ENCODE measurements at places on chromosomes 11 and 22. TPM values are rescaled to one million over a fixed set of nuclear protein-coding genes. Genes with fewer than 3 reads are reported as not detected.

DNA sequence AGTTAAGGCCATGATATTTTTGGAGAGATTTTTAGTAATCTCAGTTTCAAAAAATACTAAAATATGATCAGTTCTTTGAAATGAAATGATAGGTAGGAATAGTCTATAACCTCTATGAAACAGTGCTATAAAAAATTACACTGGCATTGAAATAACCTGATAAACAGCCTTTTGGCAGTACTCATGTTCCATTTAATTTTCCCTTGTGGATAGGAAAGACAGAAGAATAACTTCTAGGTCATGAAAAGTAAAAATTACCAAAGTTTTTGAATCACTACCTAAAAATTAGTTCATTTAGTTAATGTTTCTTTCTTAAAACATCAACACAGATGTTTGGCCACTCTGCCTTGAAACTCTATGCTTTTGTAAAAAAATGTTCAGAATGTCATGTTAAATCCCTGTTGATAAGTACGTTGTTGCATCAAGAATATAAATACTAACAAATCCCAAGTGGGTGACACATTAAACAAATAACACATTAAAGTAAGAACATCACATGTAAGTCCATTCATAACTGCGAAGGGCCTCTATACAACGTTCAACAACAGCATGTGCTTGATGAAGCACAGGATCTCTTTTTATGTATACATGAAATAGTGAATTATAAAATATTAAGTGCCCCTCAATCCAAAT, 290.2 kb downstream of the SWAP70 start:
- H3K36me3 ChIP-seq = peaks cover 3% of the 10 kb centered on the region
- H3K4me1 ChIP-seq = peaks cover 7% of the 10 kb centered on the region
- H3K4me3 ChIP-seq = no peak overlapping the region
- peak overlapping the region; percentile 34 for H3K27ac ChIP-seq

Gene MS4A15
- 4.3 TPM for polyA plus RNA-seq

Gene APOL4
- 0.97 TPM for polyA plus RNA-seq

Gene NFAM1
- 0.15 TPM for polyA plus RNA-seq

DNA sequence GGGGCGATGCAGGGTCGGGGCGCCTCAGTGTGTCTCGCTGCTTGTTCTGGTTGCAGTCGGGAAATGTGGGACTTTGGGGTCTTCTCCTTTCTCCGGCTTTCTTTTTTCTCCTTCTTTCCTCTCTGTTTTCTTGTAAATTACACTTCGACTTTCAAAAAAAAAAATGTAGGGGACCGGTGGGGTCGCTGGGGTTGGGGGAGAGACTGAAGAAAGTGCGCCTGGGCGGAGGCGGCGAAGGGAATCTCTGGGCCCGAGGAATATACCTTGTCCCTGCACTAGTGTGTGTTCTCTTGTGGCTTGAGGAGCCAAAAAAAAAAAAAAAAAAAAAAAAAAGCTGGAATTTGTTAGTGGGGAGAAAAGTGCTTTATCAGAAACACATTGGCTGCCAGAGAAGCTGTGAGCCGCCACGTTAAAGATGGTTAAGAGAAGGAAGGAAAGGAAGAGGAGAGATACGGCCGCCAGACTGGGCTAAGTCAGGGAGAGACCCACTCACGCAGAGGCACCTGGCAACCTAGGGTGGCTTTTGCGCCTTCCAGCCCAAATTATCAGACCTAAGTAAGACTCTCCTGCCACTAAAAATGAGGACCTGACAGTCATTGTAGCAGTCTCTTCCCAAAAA, 8.4 kb upstream of the FLI1 start:
- no peak overlapping the region for H3K4me3 ChIP-seq
- no peaks in the 10 kb centered on the region for H3K36me3 ChIP-seq
- peaks cover 22% of the 10 kb centered on the region for H3K4me1 ChIP-seq
- no peak overlapping the region for H3K27ac ChIP-seq

Gene APOA5
- 14.6 TPM for polyA plus RNA-seq

- no peaks in the 10 kb centered on the region for H3K27me3 ChIP-seq
- peaks cover 5% of the 10 kb centered on the region for H3K4me1 ChIP-seq
- H3K4me3 ChIP-seq = no peak within 1 kb of the TSS
- H3K36me3 ChIP-seq = no peaks in the 10 kb centered on the region
- H3K27ac ChIP-seq = peak within 1 kb of the TSS; percentile 31
Observed at GRCh38 chr22:36252754-36253522, at the start of gene APOL1. Gene APOL1 (plus strand): TSS chr22:36253133. CDS start chr22:36254956, 1,823 bp downstream.

- H3K27ac ChIP-seq = peak overlapping the region; percentile 92
- H3K4me1 ChIP-seq = peaks cover 22% of the 10 kb centered on the region
- no peaks in the 10 kb centered on the region for H3K27me3 ChIP-seq
- no peaks in the 10 kb centered on the region for H3K36me3 ChIP-seq
Observed at GRCh38 chr22:22692707-22693530, 48.5 kb downstream of the GGTLC2 start.

DNA sequence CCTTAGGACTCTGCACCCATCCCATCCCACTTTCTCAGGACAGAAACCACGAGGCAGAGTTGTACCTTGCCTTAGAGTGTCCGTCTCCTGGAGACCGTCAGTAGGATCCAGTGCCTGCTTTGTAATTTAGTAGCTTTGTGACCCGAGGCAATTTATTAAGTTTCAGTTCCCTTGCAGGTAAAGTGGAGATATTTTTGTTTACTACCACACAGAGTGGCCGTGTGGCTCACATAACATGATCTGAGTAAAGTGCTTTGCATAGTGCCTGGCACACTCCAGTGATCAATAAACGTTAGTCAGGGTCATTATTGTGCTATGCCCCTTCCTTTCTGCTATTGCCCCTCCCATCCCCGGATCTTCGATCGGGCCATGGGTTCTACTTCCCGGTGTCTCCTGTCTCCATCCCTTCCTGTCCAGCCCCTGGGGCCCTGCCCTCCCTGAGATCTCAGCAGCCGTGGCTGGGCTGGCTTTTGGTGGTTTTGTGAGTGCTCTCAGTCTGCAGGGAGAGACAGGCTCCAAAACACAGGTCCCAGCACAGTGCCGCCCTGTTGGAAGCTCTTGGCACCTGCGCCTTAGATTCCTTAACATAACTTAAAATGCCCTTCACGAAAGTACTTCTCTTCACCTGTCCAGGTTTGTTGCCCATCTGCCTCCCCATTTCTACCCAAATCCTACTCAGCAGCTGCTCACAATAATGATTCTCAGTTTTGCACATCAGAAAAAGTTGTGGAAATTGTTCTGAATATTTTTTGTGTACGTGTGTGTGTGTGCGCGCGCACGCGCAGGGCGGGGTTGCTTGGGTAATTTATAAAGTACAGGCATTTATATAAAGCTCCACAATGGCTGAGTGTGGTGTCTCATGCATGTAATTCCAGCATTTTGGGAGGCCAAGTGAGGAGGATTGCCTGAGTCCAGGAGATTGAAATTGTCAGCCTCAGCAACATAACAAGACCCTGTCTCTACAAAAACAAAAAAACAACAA, 753.7 kb downstream of the NTM start:
- no peaks in the 10 kb centered on the region for H3K36me3 ChIP-seq
- DNase-seq = no peak
- H3K27ac ChIP-seq = no peak overlapping the region
- H3K4me3 ChIP-seq = no peak overlapping the region
- peaks cover 5% of the 10 kb centered on the region for H3K4me1 ChIP-seq

Gene FADS1
- polyA plus RNA-seq = 218 TPM

DNA sequence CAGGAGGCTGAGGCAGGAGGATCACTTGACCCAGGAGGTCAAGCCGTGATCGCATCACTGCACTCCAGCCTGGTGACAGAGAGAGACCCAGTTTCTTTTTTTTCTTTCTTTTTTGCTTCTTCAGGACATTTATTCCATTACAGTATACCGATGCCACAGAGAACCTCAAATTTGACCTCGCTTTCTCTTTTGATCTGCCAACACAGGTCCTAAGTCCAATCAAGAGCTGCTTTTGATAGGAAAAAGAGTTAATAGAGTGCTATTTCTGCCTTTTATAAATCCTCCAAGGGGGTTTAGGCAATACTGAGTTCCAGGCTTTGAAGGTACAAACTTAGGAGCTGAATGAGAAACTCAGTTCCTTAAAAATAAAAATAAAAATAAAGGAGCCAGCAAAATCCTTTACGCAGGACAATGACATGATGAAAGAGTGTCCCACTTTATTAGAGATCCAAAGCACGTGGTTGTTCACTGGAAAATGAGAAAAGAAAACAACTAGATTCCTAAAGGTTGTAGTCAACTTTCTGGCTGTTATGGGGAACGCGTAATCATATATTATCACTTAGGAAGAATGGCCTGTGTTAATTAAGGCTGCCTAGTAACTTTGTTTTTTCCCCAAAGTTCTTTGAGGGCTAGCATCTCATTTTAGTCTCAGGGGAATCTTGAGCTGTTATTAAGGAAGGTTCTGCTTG, 27.2 kb downstream of the FADD start:
- H3K36me3 ChIP-seq = no peaks in the 10 kb centered on the region
- H3K4me1 ChIP-seq = no peaks in the 10 kb centered on the region
- H3K27me3 ChIP-seq = no peaks in the 10 kb centered on the region

GRCh38 chr11:130115218-130115617, 44.4 kb upstream of the ST14 start:
- H3K27ac ChIP-seq = no peak overlapping the region
- no peak overlapping the region for H3K4me3 ChIP-seq

DNA sequence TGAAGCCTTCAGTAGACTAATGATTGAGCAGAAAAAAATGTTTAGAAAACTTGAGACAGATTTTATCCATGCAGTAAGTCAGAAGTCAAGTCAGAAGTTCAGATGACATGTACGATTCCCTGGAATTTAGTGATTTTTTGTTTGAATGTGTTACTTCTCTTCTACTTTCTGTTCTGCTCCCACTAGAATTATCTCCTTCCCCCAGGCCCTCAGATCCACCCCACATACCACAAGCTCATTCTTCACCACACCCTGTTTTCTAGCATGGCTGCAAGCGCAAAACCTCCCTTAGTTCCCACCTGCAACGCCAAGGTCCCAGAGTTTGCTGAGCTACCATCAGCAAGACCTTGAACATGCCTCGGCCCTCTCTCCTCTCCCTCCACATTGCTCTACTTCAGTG, 64.1 kb downstream of the KCNJ1 start:
- H3K4me1 ChIP-seq = peaks cover 3% of the 10 kb centered on the region
- DNase-seq = no peak
- H3K27me3 ChIP-seq = no peaks in the 10 kb centered on the region

- H3K27me3 ChIP-seq = peaks cover 55% of the 10 kb centered on the region
- no peak overlapping the region for H3K27ac ChIP-seq
- no peaks in the 10 kb centered on the region for H3K36me3 ChIP-seq
Observed at GRCh38 chr11:69982690-69983570, 95.2 kb upstream of the ANO1 start.

DNA sequence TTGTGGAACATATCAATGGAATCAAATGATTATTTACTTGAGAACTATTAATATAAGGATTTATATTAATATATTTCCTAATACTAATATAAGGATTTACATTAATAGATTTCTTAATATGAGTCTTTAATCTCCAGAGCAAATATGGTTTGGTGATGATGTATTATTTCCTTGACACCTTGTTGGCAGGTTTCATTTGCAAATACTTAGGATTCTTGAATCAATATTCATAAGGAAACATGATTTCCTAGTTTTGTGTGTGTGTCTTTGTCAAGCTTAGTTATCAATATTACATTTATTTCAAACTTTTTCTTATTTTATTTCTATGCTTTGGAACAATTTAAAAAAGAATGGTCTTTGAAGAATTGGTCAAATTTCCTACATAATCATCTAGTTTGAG, 138.5 kb downstream of the RAB38 start:
- H3K27me3 ChIP-seq = no peaks in the 10 kb centered on the region
- H3K4me1 ChIP-seq = no peaks in the 10 kb centered on the region

DNA sequence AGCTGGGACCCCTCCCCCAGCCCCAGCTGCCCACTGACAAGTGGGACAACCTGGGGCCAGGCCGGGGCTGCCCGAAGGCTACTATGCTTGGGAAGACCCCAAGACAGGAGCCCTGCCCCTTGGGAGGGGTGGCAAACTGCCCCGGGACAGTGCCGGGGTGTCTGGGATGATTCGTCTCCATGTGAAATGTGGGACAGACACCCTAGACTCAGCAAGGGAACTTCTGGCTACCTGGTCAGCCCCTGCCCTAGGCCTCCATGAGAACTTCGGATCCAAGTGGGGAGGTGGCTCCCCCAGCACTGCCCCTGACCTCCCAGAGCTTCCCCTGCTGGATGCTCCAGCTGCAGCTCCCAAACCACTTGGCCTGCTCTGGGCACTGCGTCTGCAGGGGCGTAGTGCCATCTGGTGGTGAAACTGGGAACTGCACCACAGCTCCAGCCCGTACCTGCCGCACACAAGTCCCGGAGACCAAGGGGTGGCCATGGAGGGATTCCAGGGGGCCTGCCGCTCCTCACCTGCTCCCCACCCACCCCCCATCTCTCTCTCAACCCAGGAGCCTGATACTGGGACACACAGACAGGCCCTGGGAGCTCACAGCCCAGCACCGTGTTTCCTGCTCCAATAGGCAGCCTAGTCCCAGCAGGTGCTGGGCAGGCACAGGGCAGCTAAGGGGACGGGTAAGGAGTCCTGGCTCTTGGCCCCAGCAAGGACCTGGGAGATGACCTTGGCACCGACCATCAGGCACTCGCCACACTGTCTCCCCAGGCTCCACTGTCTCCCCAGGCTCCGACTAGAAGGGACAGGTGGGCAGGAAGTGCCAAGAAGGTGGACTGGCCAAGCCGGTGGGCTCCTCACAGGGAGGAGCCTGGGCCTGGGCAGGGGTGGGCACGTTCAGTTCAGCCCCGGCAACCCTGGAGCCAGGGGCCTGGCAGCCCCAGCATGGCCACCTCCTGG, 194.1 kb downstream of the IGLL1 start:
- peaks cover 16% of the 10 kb centered on the region for H3K4me1 ChIP-seq
- H3K4me3 ChIP-seq = no peak overlapping the region
- H3K27ac ChIP-seq = no peak overlapping the region
- DNase-seq = peak; percentile 90

Gene TMEM191B
- polyA plus RNA-seq = 8.0 TPM

Gene NLRP10
- not detected for polyA plus RNA-seq

DNA sequence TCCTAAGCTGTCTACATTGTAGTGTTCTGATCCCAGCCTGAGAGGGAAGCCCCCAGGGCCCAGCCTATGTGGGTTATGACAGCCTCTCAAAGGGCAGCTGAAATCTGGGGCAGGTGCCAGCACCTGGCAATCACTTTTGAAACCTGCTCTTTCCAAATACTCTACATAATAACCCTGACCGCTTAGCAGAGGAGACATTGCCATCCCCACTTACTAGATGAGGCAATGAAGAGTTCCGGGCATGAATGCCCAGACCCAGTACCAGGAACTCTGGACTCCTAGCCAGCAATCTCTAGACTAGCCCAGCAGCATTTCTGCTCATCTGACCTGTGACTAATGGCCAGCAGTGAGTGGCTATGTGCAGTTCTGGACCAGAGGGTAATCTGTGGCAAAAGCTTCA, 412.4 kb upstream of the CADM1 start:
- H3K27ac ChIP-seq = no peak overlapping the region
- H3K4me1 ChIP-seq = peaks cover 4% of the 10 kb centered on the region
- H3K36me3 ChIP-seq = no peaks in the 10 kb centered on the region
- H3K4me3 ChIP-seq = no peak overlapping the region

DNA sequence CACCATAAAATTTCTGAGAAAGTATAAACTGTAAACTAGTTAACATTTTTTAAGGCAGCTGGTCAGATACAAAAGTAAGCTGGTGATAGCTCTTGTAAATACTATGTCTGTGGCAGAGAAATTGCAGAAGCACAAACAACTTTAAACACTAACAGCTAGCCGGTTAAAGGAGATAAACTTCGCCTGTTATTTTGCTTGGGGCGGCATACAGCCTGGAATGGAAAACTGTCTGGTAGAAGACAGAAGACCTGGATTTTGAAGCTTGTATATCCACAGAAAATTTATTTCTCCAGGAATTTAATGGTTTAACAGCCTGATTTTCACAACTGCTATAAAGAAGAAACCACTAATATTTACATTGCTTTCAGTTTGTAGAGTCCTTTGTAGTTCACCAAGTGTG, 65.3 kb upstream of the FIBIN start:
- no peak overlapping the region for H3K4me3 ChIP-seq
- peak; percentile 12 for DNase-seq
- H3K36me3 ChIP-seq = no peaks in the 10 kb centered on the region
- H3K27ac ChIP-seq = peak overlapping the region; percentile 24

Gene RIBC2
- 0.56 TPM for polyA plus RNA-seq

Gene SLC29A2
- polyA plus RNA-seq = 27.1 TPM

Gene MS4A6A
- 1.4 TPM for polyA plus RNA-seq

Data from hepatocyte (in vitro differentiated cells).